ENCODE measurements at places on chromosomes 6 and 20. TPM values are rescaled to one million over a fixed set of nuclear protein-coding genes. Genes with fewer than 3 reads are reported as not detected.

The LINC00237 gene
- not detected for total RNA-seq

The VSTM2L gene
- total RNA-seq: 0.66 TPM

The NT5E gene
- total RNA-seq: 527 TPM

The RSPO3 gene
- total RNA-seq: 2.6 TPM

The C2 gene
- total RNA-seq: 2.0 TPM

The CALHM4 gene
- total RNA-seq: not detected

The CBLN4 gene
- not detected for total RNA-seq

The ZNF341 gene
- total RNA-seq: 1.00 TPM

The ABHD16A gene
- total RNA-seq: 50.0 TPM

The CTAGE9 gene
- total RNA-seq: not detected

The UBE2C gene
- total RNA-seq: 17.6 TPM

The SMIM28 gene
- not detected for total RNA-seq

The TTLL9 gene
- under 0.01 TPM for total RNA-seq

The RNF39 gene
- total RNA-seq: not detected

All from uterine smooth muscle cell (primary cell).